T-cell (primary cell): ENCODE measurements at places on chromosomes 13 and 19.
A peak's percentile ranks its signal among the peaks of the same experiment; 100 is the strongest.

- DNase-seq = no peak
Observed at GRCh38 chr13:73090116-73090822, 31.5 kb downstream of the KLF5 start.

DNA sequence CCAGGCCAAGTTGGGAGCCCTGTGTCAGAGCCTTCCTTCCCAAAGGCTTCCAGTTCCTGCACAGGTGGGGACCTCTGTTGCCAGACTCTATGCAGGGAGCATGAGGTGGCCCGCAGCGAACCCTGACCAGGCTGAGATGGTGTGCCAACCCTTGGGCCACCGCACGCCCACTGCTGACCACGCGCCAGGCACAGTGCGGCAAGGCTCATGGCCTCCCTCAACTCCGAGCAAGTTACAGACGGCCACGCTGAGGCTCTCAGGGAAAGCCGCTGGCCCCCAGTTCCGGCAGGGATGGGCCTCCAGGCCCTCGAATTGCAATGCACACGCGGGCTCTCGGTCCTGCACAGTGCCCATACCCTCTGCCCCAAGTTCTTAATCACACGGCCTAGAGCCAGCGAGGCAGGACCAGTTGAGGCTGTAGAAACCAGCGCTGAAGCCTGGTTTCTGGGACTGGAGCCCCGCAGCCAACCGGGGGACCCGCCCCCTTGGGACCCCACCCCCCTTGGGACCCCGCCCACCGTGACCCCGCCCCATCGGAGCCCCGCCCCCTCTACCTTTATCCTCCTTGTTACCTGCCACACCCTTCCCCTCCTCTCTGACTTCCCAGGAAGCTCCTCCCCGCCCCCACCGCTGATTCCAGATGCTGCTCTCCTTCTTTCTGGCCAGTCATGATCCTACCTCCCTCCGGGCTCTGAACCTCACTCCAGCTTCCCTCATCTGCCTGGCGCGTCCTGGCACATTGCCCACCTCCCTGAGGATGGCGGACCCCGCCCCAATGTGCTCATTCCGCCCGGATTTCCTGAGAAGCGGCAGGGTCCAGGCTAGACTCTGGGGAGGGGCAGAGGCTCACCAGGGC is 6.0 kb downstream of the PEX11G start:
- DNase-seq = no peak

- no peak for DNase-seq
Observed at GRCh38 chr13:85543144-85543543, 256.1 kb downstream of the SLITRK6 start.

DNA sequence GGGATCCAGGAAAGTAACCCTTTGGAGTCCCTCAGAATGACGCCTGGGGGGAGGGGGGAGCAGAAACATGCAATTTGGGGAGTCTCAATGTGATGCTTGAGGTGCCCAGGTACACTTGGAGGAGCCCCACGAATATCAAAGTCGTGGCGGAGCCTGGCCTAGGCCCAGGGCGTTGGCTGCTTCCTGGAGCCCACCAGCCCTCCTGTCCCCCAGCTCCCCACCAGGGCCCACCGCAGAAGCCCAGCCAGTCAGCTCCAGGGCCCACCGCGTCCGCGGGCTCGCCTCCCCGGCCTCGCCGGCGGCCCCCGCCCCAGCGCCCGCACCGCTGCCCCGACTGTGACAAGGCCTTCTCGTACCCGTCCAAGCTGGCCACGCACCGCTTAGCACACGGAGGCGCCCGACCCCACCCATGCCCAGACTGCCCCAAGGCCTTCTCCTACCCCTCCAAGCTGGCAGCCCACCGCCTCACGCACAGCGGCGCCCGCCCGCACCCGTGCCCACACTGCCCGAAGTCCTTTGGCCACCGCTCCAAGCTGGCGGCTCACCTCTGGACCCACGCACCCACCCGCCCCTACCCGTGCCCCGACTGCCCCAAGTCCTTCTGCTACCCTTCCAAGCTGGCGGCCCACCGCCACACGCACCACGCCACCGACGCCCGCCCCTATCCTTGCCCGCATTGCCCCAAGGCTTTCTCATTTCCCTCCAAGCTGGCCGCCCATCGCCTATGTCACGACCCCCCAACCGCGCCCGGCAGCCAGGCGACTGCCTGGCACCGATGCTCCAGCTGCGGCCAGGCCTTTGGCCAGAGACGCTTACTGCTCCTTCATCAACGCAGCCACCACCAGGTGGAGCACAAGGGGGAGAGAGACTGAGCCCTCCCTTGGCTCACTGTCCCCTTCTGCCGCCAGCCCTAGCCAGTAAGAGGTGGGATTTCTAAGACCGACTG is 2.1 kb downstream of the ZNF575 start:
- DNase-seq = no peak

- no peak for DNase-seq
Observed at GRCh38 chr19:33689138-33689746, 67.5 kb downstream of the CHST8 start.

DNA sequence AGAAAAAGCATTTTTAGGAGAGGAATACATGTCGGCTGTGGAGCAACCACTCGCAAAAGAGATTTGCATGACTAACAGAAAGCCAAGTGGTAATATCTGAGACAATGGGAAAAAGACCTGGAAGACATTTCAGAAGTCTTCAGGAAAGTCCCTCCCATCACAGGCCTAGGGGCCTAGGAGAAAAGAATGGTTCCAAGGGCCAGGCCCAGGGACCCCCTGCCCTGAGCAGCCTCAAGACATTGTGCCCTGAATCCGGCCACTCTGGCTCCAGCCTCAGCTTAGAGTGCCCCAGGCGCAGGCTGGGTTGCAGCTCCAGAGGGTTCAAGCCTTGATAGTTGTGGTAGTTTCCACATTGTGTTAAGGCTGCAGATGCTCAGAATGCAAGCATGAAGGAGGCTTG is 9.4 kb downstream of the ZNF221 start:
- no peak for DNase-seq

DNA sequence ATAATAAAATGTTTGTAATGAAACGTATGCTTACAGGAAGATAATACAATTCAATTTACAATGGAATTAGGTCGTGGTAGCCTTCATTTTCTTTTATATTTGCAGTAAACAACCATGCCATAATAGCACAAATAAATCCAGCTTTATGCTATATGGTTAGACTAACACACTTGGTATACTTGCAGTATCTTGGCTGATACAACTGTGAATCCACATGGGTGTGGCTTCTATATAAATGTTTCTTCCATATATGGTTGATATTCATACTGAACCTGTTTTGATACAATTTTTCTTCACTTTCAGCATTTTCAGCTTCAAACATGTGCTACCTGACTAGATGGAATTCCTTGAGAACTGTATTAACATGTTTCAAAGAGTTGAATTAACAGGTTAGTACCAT is 20.4 kb upstream of the SPRY2 start:
- DNase-seq = no peak

DNA sequence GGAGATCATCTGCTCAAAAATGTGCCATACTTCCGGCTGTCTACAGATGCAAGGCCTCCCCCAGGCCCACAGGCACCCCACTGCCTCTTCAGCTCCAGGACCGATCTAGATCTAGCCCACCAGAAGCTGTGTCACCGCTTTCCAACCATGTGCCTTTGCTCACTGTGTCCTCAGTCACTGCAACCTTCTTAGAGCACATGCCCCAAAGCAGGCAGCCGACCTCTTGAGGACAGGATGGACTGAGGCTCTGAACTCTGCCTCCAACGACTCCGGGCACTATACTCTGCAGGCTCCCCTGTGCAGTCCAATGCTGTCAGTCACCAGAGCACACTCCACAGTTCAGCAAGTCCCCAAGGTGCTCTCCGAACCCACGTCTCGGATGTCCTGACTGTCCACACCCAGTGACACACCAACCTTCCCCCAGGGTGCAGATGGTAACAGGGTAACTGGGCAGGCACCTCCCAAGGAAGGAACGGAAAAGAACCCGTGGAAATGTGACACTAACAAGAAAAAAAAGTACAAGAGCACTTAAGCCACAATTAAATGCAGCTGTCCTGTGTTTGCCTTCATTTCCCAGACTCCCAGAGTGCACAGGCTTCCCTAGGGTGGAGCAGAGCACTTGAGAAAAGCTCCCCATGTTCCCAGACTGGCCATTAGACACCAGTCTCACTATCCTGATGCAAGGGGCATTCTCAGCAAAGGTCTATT is 4.8 kb downstream of the STK24 start:
- DNase-seq = no peak

GRCh38 chr13:77430377-77430951 is 103.6 kb upstream of the MYCBP2 start:
- DNase-seq = no peak

- DNase-seq = no peak
Observed at GRCh38 chr19:13033819-13034611, 38.7 kb downstream of the NFIX start.

GRCh38 chr19:58181902-58182576 is 822 bp upstream of the ZNF274 start:
- DNase-seq = peak; percentile 49

GRCh38 chr19:12521996-12522395 is 29.3 kb downstream of the ZNF564 start:
- DNase-seq = no peak

GRCh38 chr19:6925801-6926751 is 38.7 kb downstream of the ADGRE1 start:
- no peak for DNase-seq

- peak; percentile 96 for DNase-seq
Observed at GRCh38 chr19:2084993-2085720, 11.0 kb downstream of the MOB3A start.

GRCh38 chr19:42242512-42243409 is at the start of gene GSK3A:
TSS of gene GSK3A (minus strand) at chr19:42242602. CDS start at chr19:42242465, 137 bp downstream.
- peak; percentile 96 for DNase-seq

GRCh38 chr13:80633251-80633650 is 292.3 kb upstream of the SPRY2 start:
- DNase-seq = no peak

DNA sequence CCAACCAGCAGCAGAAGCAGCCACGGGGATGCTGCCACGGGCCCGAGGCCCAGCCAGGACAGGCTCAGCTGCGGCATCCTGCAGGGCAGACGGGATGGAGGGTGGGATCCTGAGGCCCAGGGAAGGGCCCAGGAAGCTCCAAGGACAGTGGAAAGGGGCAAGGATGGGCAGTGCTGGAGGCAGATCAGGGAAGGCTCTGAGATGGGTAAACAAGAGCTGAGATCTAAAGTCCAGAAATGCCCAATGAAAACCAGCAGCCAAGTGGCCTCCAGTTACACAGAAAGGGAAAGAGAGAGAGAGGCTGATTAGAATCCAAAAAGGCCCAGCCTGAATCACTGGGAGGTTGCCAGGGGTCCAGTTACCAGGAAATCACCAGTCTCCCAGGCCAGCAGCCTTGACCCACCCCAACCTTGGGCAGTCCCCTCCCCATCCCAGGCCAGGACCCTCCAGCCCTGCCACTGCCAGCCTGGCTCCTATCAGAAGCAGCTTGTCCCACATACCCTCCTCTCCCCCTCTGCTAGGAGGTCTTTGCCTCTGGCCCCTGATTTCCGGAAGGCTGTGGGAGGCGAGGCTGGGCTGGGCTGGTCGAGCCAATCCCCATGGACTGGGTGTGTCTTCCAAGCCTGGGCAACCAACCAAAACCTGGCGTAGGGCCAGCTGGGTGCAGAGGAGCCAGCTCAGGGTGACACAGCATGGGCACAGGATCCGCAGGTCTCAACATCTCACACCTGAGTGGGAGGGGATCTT is at the start of gene CYP4F11:
Gene CYP4F11 (minus strand): TSS at position 198 of the 747 bp plus-strand sequence. CDS start 121 bp downstream, at position 77.
- no peak for DNase-seq

- no peak for DNase-seq
Observed at GRCh38 chr13:93915269-93915809, 564.1 kb downstream of the DCT start.

DNA sequence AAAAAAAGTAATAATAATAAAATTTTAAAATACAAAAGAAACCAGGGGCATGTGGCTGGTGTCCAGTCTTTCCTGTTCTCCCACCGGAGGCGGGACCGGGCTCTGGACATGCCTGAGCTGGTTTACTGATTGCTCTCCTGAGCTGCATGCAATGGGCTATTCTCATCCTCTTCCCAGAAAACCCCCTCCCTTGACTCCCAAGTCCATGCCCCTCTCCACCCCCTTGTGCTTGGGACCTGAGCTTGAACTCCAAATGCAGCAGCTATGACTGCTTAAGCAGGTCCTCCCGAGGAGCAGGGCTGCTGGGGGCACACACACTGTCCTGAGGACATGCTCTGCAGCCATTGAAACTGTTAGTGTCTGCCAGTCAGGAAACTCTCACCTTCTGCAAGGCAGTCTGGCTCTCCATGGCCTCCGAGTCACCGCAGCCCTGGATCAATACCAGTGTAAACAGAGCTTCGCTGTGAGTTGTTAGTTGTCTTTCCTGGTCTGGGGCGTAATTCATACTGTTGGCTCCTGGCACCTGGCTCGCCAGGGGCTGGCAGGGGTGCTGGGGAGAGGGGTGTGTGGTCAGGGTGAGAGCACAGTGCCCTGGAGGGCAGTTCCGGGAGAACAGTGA is 41.6 kb upstream of the CHST8 start:
- no peak for DNase-seq

DNA sequence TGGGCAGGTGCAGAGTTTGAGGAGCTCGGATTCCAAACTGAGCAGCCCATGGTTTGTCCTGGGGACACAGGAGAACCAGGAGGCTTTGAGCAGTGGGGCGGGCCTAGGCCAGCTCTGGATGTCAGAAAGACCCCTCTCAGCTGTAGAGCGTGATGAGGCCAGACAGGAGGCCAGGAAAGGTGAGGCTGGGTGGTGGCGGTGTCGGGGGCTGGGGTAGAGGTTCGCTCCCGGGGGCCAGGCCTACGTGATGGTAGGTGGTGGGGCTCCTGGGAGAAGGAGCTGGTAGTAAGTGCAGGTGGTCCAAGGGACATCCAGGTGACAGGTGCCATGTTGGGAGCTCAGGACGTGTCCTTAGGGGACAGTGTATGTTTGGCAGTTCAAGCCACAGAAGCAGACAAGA is 13.5 kb upstream of the PTOV1 start:
- DNase-seq = no peak

GRCh38 chr13:80382576-80382975 is 41.6 kb upstream of the SPRY2 start:
- no peak for DNase-seq

DNA sequence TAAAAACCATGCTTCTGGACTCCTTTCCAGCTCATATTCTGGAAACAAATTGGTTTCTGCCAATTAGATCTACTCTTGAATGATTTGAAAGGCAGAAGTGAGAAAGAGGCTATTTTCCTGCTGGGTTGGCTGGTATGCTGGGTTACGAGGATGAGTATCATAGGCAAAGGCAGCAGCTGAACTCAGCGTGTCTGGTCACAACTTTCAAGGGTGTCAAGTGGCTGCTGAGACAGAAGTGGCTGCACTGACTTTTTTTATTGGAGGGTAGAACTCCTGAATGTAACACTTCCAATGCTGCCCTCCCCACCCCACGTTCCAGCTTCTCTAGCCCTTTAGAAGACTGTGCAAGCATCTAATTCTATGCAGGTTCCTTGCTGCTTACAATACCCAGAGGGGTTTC is 8.3 kb upstream of the DZIP1 start:
- no peak for DNase-seq

DNA sequence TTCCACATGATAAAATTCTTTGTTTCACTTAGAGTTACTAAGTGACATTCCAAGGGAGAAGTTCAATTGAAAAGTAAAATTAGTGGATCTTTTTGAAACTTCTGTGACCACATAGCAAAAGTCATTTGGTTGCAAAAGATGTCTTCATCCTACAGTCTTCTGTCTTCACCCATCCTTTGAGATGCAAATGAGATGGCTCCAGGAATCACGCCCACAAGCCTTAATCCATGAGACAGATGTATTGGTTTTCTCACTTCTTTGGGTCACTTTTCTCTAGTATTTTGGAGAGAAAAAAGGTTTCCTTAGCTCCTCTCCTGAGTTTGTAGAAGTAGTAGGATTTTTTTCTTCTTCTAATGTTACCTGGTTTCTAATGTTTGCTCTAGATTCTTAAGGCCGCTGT is 259.5 kb upstream of the SLC10A2 start:
- no peak for DNase-seq

- no peak for DNase-seq
Observed at GRCh38 chr13:26910754-26911465, 150.3 kb upstream of the GPR12 start.

- DNase-seq = no peak
Observed at GRCh38 chr19:13765395-13766094, 1.2 kb downstream of the MRI1 start.
